Activated naive CD4-positive, alpha-beta T cell (primary cell): ENCODE measurements at places on chromosomes 11 and 22.

GRCh38 chr22:40033586-40034380 lies 39.0 kb downstream of the FAM83F start:
- DNase-seq, result no peak

DNA sequence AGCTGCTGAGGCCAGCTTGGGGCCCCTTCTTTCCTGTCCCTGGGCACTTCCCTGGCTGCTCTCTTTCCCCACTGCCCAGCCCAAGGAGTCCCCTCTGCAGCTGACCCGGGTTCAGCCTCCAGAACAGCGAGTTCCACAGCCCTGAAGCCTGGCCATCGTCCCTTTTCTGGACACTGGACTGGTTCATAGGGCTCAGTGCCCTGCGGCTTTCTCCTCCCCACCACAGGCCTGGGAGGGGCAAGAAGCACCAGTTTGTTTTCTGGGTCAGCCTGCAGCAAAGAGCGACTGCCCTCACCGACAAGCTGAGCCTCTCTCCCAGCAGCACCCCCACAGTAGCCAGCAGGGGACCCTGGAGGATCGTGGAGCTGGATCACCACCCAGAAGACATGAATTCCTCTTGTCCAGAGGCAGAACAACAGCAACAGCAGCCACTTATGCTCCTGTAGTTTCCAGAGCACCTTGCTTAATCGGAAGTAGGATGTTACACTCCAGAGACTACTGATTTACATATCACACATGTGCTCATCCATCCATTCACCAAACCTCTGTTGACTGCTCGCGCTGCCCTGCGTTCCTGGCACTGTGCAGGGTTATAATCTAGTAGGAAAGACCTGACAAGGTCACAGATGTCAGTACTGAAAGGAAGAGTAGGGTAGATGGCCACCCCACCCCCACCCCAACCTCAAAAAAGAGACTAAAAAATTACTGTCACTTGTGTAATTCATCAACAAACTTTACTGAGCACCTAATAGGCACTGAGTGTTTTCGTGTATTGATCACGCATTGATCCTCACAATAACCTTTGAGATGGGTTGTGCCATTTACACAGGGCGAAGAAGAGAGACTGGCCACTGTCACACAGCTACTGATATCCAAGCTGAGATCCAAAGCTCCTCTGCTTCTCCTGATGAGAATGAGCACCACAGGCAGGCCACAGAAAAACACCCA lies 13.0 kb upstream of the CXCR5 start:
- no peak for DNase-seq

- DNase-seq, result no peak
These were observed 51.3 kb downstream of the BTG4 start for GRCh38 chr11:111460856-111461255.

- DNase-seq, result no peak
These were observed 25.7 kb downstream of the OSBP2 start for GRCh38 chr22:30720263-30720837.

DNA sequence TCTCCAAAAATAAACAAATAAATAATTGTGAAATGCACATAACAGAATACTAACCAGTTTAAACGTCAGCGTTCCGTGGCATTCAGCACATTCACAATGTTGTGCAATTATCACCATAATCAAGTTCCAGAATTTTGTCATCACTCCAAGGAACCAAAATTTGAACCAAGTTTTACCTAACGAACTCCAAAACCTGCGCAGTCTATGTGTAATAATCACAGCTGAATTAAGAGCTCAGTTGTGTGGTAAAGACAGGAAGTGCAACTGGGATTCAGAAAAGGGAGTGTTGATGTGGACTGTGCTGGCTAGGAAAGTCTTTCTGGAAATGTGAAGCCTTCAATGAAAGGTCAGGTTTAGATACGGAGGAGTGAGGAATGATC lies 5.4 kb upstream of the MCAM start:
- DNase-seq, result no peak

DNA sequence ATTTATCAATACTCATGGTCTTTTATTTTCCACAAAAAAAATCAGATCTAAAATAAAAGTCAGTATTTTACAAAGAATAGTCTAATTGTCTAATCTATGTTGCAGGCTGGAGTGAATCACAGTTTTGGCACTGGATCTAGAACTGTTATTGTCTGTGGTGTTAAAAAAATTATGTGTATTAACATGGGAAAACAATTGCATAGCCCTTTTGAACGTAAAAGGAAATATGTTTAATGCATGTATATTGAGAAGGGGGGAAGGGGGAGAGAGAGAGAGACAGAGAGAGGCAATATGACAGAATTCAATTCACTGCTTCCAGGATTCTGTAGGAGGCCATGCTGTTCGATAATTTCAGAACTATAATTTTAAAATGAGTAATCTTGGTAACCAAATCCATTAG lies 324.9 kb upstream of the CCDC90B start:
- DNase-seq, result no peak

- DNase-seq, result no peak
These were observed 470.0 kb downstream of the BUD13 start for GRCh38 chr11:116302756-116303155.

DNA sequence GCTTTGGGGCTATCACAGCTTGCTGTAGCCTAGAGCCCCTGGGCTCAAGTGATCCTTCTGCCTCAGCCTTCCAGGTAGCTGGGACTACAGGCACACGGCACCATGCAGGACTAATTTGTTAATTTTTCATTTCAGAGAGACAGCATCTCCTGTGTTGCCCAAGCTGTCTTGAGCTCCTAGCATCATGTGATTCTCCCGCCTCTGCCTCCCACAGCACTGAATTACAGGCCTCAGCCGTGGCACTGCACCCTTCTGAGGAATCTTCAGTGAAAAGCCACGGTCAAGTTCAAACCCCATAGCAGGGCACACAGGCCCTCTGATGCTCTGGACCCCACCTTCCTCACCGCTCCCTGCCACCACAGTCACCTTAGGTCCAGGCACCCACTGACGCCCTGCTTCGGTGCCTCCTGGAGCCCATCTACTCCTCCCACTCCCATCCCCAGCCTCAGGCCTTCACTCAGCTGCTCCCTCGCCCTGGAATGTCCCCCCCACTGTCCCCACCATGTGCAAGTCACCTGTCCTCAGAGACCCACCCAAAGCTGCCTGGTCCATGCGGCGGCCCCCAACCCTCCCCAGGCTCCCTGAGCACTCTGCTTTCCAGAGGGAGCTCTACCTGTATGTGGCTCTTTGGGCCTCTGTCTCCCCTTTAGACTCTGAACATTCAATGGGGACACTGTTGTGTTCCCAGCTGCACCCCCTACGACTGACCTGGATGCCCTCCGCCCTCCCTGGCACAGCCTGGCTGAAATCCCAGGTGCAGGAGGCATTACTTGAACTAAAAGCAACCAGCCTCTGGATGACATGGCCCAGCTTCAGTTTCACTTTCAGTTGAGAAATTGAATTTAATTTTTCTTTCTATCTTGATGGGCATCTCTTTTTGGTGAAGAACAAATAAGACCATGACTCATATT lies 1.6 kb downstream of the APOL2 start:
- no peak for DNase-seq

- DNase-seq, result peak; percentile 50
These were observed 11.4 kb upstream of the BARX2 start for GRCh38 chr11:129364143-129364654.

- DNase-seq, result no peak
These were observed 189.3 kb downstream of the FAT3 start for GRCh38 chr11:92413757-92414513.

DNA sequence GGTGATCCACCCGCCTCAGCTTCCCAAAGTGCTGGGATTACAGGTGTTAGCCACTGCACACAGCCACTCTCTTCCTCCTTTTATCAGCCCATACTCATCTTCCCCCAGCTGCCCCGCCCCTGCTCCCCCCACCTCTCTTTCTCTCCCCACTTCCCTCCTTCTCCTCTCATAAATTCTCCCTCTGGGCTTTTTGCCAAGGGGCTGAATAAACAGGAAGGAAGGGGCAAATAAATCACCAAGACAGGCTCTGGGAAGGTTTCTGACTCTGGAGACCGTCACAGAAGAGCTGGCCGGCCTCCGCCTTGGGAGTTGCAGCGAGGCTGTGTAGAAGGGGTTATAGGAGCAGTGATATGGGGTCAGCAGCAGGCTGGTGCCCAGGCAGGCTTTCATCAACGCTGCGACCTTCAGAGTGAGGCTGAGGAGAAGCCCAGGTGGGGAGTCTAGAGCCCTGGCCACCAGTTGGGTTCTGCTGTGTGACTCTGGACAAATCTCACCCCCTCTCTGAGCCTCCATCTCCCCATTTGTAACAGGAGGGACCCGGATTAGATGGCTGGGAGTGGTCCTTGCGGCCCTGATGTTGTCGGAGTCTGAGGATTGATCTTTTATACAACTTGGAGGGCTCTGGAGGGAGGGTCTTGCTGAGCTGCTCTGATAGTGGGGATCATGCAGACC lies 62.6 kb upstream of the RASD2 start:
- no peak for DNase-seq

DNA sequence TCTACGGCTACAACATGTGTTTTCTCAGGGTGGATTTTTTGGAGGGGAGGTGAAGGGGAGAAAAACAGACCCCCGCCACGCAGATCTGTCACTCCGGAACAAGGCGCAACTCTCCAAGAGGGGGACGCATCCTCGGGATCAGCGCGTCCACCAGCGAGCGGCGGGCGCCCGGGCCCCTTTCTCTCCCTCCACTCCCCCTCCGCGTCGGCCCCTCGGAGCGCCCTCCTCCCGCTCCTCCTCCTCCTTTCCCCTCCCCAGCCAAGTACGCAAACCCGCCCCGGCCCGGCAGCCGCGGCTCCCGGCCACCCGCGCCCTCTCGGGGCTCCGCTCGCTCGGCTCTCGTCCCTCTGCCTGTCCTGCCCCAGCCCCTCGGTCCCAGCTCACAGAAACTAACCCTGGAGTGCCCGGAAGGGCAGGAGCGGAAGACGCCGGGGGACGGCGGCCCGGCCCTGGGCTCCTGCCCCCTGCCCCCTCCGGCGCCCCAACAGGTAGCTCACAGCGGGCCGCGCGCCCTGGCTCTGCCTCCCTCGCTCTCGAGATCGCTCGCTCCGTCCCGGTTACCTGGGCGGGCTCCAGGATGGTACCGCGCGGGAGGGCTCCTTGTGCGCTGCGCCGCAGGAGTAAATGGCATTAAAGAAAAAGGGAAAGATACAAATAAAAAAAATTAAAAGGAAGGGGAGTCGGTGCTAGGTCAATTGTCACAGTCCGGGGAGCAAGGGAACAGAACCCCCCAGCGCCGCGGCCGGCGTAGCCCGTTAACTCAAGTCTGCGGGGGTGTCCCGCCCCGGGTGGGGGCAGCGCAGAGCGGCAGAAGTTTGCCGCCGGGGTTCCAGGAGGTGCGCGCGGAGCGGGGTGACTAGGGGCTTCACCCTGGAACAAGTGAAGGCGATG lies 131.4 kb upstream of the C11orf58 start:
- DNase-seq, result no peak

GRCh38 chr11:125593114-125593820 lies 615 bp downstream of the STT3A start:
- DNase-seq, result no peak

DNA sequence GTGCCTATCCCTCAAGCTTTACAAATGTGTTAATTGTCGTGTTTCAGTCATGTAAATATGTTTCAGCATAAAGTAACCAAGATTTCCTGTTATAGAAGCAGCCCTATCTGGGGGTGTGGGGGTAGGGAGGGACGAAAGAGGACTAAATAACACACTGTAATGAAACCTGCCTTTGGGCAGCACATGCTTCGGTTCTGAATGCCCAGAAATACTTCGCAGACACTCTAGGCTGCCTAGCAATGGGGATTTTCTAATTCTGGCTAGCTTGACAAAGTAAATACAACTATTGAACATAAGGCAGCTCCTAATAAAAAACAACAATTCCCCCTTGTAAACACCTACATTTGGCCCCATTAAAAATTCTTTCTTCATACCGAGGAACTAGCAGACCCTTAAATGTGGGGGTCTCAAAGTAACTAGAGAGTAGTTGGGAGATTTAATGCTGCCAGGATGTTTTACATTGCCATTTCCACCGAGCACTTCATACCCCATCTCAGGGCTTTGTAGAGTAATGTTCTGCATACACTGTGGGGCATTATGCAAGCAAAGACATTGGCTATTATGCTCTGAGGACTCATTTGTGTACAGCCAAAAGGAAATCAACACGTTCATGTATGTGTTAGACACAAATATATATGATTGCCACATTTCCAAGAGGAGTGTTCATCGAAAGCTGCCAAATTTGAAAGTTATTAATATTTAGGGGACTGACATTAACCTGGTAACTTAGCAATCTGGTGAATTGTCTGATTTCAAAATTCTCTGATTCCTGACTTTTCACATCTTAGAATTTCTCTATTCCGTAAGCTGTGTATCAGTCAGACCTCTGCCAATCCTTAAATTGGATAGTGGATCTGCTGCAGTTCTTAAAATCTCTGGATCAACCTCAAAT lies 42.1 kb downstream of the PAX6 start:
- no peak for DNase-seq

DNA sequence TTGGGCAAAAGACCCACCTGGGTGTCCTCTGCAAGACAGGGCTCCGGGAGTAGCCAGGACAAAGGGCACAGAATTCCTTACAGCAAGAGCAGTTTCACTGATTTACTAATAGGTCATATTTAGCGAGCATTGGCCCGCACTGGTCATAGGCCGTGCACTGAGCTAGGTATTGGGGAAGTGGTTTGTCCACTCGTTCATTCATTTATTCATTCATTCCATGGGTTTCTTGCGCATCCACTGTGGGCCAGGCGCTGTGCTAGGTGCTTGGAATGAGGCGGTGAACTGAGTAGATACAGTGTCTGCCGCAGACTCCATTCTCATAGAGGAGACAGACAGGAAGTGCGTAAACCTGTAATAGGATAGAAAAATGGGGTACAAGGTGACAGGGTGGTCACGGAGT lies 13.2 kb upstream of the LINC01488 start:
- no peak for DNase-seq

- no peak for DNase-seq
These were observed 3.9 kb upstream of the ARFGAP3 start for GRCh38 chr22:42860968-42861367.

DNA sequence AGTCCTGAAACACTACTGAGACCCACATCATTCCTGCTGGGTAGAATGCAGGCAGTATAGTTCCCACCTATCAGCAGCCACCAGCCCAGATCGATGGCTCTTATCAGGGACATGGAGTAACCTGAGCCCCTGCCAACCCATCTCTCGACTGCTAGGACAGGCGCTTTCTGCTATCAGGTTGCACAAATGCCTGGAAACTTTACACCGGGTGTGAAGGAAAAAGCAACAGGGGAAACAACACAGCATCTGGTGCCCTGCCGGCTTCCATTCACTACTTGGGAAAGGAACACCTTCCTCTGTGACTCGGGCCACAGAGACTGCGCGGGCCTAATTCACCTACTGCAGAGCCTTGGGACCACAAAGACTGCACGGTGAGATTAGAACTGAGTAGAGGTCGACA lies 18.5 kb downstream of the RBFOX2 start:
- no peak for DNase-seq

- no peak for DNase-seq
These were observed 128.9 kb downstream of the DBX1 start for GRCh38 chr11:20031155-20032001.

DNA sequence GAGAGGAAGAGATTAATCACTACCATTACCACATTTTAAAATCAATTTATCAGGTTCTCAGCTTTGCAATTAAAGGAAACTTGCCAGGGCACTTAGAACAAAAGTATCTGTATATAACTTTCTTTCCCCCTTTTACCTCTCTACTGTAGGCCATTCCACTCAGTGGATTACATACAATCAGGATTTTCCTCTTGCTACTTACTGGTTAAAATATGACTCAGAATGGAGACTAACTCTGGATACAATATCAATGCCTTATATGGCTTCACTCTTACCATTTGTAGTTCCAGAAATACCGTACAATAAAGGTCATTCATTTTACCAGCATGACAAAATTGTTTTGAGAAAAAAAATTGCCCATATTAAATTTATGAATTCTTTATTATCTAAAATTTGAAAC lies 706.8 kb downstream of the KCNA4 start:
- DNase-seq, result no peak
